ENCODE measurements at places on chromosomes 1 and 21.

DNA sequence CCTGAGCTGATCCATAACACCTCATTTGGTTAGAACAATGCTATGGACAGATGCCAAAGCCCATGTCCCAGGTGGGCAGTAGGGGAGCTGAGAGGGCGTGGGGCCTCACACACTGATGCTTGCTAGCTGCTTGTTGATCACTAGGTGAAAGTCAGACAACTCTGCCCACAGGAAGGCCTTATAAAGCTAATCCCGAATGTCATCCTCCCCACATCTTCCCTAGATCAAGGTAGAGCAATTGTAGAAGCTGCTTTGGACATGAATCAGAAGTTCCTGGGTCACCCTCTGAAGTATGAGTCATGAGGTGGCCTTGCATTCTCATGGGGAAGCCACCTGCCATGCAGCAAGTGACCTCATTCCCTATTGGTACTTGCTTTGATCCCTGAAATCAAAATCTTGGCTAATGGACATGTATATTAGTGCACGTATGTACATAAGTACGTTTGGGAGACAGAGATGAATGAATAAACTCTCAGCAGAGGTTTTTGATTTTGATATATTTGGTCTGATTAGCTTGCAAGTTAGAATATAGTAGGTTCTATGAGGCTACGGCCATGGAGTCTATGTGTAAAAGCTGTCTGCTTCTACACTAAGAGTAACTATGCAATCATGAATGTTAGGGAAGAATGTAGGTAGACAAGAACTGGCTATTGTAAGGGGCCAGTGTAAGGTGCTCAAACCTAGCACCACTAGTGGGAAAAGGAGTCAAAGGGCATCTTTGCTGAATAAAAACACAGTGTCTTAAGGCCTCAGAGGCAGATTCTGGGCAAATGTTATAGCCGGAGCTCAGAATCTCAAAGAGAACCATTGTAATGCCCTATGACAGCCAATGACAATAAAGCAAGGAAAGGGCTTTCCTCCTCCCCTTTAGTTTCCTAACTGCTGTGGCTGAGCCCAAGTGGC, 52.6 kb downstream of the ABCA4 start:
- peak; percentile 62 for DNase-seq

DNA sequence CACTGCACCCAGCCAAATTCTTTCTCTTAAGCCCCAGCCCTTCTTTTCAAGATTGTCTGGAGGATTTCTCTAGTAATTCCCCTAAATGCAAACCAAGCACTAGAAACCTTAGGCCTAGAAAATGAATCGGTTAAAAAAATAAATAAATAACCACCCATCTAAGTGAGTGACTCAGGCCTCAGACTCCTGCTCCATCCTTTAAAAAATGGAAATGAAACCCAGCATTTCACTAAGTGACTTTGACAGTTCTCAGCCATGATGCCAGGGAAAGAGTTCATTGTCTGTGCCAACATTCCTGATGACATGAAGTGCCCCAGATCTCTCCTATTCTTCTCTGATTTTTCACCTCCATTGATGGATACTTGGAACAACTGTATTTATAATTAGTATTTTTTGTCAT, 415.2 kb upstream of the DAB1 start:
- DNase-seq = no peak

DNA sequence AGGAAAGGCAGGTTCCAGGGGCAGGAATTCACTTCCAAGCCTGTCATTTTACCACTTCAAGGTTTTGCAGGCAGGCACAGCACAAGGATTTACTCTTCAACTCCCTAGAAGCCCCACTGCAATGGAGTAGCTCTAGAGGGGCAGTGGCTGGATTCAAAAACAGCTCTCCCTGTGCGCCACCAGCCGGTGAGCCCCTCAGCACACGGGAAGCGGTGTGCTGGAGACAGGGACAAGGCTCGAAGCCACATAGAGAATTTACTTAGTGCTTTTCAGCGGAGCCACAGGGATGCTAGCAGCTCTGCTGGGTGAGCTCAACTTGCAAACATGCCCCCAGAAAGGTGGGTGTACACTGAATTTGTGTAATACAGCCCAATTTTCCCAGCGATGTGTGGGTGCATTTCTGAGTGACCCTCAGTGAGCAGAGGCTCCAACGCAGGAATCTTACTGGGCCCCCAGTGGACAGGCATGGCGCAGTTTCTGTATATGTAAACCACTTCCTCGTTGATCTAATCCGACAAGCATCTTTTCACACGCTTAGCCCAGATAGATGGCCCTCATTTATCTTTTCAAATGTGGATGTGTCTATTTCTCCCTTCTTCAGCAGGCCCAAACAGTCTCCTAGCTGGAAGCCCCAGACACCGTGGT, 10.9 kb downstream of the VWA5B1 start:
- no peak for DNase-seq

DNA sequence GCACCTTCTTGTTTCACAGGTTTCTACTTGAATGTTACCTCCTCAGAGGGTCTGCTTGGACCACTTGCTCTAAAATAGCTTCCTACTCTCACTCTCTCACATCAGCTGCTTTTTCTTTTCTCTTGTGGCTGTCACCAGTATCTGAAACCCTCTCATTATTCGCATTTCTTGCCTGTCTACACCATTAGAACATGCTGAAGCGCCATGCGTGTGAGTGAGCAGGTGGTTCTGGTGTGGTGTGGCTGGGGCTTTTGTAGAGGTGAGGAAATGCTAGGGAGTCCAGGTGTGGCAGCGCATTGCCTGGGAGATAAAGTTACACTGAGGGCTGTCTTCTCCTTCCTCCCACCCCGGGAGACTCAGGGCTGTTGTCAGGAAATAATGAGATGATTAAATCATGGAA, 4.1 kb downstream of the ZNF362 start:
- DNase-seq = no peak

- DNase-seq = peak; percentile 34
These were observed 111.4 kb downstream of the HLX start for GRCh38 chr1:220990427-220991339.

GRCh38 chr1:19006837-19007271, 50.4 kb upstream of the IFFO2 start:
- DNase-seq = no peak

DNA sequence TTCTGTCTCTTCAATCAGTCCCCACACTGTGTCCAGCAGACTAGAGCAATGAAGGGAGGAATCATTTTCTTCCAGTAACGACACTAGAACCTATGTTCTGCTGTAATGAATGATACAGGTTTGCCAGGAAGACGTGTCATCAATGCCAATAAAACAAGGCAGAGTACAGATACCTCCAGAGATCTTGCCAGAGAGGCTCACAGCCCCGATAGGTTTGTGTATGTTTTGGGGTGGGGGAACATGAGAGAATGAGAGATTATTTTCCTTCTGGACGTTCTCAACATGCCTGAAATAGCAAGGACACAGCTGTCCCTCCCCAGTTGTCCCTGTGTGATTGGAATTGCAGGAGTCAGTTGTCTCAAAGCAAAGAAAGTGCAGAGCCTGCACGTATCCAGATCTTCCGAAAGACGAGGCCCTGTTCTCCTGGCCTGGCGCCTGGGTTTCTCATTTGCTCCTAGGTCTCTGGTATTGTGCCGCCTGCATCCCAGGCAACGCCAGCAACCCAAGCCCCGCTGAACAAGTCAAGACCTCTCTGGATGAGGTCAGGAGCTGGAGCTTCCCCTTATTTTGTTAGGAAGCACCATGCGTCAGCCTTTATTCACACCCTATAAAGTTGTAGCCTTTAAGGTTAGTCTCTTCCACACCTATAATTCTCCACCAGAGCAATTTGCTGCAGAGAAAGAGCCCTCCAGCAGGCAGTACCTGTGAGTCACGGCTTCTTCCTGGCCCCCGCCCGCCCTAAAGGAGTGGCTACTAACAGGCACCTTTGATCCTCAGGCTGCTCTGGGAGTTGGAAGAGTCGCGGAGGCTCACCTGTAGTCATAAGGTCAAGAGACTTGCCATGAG, 130.5 kb downstream of the TOMM20 start:
- peak; percentile 98 for DNase-seq

- DNase-seq = no peak
These were observed 7.5 kb downstream of the IVNS1ABP start for GRCh38 chr1:185309566-185309965.

GRCh38 chr1:94530373-94530878, 11.1 kb downstream of the F3 start:
- peak; percentile 49 for DNase-seq

DNA sequence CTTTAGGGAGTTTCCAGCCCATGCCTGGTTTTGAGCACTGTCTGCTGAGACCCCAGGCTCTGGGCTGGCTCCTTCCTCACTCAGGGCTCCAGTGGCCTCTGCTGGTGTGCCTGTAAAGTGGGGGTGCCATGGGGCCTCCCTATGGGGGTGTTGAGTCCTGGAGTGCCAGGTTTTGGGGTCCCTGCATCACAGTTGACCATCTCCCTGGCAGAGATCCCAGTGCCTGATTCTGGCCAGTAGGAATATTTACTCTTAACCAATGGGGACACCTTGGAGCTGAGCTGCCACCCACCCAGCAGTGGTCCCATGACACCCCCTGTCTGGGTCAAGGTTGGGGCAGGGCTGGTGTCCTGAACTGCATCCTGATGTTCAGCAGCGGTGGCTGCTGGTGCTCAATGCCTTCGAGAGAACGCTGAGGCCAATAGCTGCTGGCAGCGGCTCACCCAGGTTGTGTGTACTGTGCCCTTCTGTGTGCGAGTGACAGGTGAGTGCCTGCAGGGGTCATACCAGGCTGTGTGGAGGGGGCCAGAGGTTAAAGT, 9.6 kb upstream of the ZNF669 start:
- no peak for DNase-seq

Measured in epithelial cell of esophagus (primary cell).